ENCODE measurements at places on chromosomes 2 and 18.

GRCh38 chr2:239257511-239257937 is 143.3 kb downstream of the HDAC4 start:
- DNase-seq: no peak

DNA sequence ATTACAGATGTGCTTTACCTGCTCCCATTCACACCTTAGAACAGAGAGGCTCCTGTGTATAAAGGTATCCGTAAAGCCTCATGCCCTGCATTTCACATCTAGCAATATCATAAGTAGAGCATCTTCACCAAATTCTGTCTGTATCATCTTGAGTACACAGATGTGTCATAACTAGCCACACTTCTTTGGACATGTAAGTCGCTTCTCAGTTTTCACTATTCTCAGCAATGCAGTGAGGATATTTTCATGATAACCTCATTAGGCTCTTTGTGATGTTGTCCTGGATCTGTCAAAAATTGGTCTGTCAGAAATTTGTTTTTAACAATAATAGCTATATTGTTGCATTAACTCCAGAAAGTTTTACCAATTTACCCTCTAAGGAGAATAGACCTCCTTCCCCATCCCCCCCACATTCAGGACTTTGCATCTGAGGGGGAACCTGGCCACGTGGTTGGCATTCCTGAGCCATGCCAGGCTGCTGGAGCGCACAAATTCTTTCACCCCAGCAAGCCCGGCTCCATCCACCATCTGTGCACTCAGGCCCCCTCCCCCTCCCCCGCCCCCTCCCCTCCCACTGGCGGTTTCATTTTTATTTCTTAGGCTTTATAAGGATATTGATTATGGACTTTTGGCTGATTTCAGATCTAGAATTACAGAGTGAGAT is 34.1 kb downstream of the AGAP1 start:
- DNase-seq: no peak

GRCh38 chr18:58887613-58887963 is 22.9 kb downstream of the ZNF532 start:
- DNase-seq: no peak

DNA sequence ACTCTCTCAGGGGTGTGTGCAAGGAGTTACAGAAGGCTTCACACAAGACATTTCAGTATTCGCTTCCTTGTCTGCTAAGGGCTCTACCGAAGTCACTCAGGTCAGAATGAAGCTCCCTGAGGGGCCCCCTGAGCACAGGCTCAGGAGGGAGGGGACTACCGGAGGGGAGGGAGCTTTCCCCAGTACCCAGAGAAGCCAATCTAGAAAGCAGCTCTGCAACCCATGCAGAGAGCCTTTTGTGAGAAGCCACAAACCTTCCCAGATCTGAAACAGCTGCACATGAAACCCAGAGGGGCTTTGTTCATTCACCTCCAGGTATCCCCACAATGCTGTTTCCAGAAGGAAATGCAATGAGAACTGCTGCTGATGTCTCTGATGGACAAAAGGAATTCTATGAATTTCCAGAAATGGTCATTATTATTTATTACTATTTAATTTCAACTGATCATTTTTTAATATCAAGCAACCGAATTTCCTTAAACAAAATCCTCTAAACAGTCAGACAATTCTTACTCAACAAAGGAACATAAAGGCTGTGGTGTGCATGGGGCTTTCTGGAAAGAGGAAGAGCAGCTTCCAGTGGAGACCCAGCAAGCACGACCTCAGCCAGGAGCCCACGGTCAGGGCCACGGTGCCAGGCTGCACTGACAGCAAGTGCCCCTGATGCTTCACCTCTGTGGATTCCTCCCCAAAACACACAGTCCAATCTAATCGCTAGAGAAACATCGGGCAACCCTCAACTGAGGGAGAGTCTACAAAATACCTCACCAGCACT is 42.0 kb downstream of the NDUFA10 start:
- no peak for DNase-seq

DNA sequence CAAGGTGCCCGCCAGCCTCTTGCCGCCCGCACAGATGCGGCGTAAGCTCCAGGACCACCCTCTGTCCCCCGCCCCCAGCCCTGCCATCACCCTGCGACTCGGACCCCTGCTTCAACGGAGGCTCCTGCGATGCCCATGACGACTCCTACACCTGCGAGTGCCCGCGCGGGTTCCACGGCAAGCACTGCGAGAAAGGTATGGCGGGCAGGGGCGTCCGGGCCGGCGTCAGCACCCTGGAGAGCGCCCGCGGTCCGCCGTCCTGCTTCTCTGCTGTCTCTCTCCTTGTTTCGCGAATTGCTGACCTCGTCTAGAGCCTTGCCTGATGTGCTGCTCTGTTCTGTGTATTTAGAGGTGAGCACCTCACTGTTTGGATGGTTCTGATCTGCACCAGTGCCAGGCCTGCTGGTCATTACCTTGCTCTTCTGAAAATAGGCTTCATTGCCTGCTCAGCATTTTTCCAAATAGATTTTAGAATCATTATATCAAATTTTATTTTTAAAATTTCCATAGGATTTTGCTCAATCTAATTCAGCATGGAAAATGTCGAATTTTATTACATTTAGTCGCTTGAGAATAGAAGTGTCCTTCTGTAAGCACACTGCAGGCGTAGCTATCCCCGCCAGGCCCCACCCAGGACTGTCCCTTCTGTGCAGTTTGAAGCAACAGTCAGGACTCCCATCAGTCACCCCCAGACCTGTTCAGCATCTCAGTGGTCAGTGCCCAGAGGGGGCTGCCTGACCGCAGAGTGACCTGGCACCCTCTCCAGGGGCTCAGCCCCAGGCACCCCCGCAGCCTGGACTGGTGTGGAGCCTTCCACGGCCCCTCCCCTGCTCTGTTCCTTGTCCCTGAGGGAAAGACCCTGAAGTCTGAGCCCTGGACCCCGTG is 51.6 kb downstream of the SNED1 start:
- DNase-seq: no peak

GRCh38 chr2:96954011-96954846 is 32.2 kb downstream of the FAM178B start:
- no peak for DNase-seq

- DNase-seq: no peak
These were observed 32.0 kb downstream of the MAP3K20 start for GRCh38 chr2:173107629-173108022.

DNA sequence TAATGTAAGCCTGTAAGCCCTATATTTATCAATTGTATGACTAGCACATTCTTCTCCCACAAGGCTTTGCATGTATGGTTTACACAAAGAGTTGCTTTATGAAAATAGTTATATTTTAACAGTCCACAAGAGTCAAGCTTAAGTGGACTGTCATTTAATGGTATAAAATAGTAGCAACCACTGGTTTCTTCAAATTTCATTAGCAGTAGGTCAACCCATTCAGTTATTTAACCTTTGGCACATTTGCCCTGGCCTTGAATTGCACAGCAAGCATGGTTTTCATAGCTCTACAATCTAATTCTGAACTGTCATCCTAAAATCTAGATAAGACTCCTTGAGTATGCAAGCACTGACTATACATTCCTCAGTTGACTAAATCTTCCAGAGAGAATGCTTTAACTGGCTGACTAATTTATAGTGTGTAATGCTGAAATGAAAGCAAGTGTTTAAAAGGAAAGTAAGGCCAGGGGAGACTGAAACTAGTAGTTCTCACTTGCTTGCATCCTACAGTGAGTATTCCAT is 1.8 kb downstream of the DPP4 start:
- no peak for DNase-seq

DNA sequence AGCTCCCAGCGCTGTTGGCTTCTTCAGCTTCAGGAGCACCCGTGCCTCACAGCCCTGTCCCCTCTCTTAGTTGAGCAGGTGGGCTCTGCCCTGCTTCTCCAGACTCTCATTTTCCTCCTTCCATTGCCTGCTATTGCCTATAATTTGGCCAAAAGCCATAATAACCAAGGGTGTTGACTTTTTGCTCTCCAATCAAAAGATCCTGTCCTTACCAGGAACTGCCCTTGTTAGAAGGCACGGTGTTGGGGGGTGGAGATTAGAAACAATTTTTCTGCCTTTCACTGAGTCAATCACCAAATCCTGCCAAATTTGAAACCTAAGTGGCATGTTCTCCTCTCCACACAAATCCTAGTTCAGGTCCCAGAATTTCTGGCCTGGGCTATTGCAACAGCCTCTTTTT is 16.7 kb upstream of the PDIA6 start:
- DNase-seq: no peak

DNA sequence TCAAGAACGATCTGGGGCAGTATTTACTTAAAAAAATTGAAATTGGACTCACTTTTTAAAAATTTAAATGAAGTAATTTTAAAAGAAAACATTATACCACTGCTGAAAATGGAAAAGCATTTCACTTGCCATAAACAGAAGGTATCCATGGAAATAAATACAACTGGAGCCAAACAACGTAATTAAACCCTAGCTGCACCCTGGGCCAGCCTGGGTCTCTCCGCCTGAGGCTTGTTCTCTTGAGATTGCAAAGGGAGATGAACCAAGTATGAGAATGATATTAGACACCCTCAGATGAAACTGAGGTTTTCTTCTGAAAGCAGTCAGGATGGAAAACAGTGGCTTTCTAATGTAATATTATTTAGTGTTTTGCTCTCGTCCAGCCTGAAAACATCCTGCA is 264.4 kb downstream of the KCNE4 start:
- no peak for DNase-seq

DNA sequence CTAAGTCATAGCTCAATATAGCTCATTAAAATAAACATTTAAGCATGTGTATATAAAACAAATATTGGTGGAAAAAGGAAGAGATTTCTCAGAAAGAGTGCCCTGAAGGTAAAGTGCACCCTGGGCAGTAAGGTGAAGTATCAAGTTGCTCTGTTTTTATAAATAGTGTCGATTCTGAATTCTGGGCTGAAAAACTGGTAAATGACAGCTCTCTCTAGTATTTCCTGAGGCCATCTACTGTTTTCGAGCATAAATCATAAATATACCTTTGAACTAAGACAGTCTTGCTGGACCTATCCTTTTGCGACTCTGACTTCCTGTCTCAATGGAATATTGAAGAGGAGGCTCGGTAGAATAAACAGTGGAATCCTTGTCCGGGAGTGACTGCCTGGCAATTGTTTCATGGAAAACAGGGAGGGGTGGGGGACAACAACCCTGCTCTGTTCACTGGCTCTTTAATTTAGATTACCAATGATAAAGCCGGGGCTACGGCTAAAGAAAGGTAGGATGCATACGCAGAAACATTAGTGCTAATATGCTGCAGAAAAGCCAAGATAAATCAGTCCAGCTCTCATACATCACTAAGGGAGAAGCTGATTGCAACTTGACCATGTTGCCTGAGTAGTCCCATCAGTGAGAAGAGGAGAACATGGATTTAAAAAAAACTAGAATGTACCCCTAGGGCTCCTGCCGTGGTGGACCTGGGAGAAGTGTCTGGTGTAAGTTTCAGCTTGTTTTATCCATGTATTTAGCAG is 124.1 kb downstream of the RAPGEF4 start:
- no peak for DNase-seq

GRCh38 chr2:46535360-46535759 is 56.0 kb downstream of the TMEM247 start:
- no peak for DNase-seq

DNA sequence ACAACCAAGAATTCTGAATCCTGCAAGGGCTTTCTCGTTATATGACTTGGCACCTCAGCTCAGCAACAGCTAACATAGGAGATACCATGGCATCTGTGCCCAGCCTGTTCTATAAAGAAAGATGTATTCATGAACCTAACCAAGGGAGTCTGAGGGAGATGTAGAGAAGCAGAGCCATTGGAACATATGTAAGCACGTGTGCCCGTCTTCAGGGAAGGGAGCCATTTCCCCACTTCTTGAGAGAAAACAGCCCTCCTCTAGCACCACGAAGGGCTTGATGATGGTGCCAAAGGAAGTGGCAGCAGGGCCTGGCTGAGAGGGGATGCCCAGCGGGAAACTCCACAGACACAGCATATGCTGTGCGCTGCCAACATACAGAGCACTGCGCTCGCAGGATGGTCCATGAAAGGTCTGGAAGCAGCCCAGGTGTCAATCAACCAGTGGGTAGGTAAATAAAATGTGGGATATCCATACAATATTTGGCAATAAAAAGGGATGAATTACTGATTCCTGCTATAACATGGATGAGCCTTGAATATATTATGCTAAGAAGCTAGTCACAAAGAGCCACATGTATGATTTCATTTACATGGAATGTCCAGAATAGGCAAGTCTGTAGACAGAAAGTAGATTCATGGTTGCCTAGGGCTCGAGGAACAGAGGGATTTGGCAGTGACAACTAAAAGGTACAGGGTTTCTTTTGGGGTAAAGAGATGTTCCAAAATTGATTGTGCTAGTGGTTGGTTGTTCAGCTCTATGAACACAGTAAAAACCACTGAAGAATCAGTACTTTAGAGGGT is 16.1 kb downstream of the TMEM247 start:
- no peak for DNase-seq

DNA sequence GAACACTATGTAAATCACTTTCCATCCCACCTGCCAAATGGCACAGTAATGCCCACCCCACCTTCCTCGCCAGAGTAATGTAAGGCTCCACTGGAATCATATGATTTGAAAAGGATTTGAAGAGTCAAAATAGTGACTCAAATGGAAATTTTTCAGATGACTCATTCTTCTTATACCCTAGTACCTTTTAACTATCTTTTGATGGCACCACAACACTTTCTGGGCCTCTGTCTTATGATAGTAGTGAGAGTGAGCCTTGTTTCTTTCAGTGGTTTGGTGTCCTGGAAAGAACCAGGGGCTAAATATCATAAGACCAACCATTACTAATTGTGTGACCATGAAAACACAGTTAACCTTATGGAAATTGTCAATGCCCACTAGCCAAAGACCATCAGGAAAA is 235.4 kb upstream of the SLC14A2 start:
- DNase-seq: no peak

DNA sequence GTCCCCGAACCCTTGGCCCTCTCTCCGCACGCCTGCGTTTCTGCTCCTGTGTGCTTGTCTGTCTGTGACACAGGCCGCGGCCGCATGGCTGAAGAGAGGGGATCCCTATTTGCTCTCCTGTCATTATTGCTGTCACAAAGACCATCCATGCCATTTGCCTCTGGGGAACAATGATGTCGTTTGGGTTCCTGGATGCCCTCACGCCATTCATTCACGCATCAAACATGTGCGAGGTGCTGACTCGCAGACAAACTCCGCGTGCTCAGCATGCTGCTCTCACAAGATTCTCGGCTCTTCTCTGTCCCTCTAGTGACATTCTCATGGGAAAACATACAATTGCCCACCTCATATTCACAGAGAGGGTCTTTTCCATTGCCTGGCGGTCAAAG is 67.8 kb downstream of the ASB1 start:
- DNase-seq: no peak
